ENCODE measurements at places on chromosomes 5 and 9.

GRCh38 chr9:84556556-84556955 is 113.0 kb upstream of the NTRK2 start:
- DNase-seq: no peak

DNA sequence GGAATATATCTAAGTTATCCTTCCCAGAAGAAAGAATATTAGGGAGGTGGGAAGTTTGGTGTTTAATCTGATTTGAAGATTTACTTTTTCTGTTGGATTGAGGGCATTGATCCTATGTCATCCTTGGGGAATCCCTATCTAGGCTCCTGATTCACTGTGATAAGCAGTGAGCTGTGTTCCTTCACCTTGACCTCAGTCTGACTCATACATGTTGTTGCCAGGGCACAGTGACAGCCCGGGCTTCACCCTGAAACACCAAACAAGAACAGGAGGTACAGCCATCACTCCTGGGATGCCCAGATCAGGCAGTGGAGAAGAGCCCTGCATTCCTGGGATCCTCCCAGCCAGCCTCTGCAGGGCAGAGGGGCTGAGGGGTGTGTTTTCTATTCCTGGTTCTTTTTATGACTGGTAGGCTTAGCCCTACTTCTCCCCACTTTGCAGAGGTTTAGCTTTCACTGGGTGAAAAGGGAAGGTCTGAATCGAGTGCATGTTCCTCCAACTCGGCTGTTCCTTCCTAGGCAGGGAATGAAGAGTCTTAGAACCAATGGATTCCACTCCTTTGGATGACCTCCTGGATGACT is 3.1 kb upstream of the FAM53C start:
- no peak for DNase-seq

- peak; percentile 36 for DNase-seq
Observed at GRCh38 chr5:57172466-57173318, 1.2 kb upstream of the GPBP1 start.

- DNase-seq: no peak
Observed at GRCh38 chr5:179959641-179960040, 51.9 kb upstream of the TBC1D9B start.

DNA sequence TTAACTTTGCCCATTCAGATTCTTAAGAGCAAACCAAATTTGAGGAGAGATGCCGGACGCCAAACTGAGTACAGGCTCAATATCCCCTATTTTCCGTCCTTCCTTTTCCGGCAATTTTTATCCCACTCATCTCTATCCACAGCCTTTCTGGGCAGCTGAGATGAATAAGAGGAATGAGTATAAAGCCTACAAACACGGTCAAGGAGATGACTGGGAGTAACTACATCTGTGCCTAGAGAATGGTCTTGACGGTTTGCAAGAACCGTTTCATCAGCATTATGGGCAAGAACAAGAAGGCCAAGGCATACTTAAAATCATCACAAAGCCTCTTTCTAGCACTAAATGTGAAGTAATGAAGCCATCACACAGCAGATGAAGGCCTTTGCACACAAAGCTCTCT is 227.3 kb downstream of the DCP2 start:
- DNase-seq: no peak

GRCh38 chr5:77568082-77568481 is 70.4 kb downstream of the OTP start:
- DNase-seq: no peak

DNA sequence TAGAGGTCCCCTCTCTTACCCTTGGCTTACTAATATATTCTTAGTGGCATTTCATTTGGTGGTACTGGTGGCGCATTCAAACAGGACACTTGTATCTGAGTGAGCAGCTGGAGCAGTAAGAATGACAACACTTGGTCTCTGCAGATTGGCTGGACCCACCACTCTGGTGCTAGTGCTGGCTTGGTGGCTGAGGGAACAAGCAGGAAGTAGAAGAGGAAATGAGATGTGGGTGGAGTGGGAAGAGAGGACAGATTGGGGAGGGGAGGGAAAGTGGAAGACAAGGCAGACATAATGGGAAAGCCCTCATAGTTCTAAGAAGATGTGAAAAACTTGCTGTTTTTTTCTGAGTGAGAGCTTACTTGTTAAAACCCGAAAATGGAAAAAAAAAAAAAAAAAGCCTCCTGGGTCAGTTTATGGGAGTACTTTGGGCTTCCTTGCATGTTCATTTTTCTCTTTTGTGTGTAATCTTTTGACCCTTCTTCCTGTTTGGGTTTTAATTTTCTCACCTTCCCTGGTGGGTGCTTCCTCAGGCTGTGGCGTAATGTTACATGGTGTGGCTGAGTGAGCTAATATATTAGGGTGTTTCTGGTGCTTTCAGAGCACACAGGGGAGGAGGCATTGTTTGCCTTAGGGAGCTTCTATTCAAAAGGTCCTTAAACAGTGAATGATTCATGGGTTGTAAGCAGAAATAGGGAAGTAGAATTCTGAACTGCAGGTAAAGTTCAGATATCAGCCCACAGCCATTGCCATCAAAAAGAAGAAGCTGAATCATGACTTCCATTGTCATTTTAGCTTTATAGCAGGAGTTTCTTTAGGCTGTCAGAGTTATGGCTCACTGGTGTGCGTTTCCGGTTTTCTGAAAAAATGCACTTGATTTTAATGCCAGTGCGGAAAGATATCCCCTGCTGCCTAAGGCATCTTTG is 52.3 kb downstream of the TLE4 start:
- no peak for DNase-seq

GRCh38 chr9:77710965-77711648 is 63.0 kb upstream of the GNA14 start:
- no peak for DNase-seq

DNA sequence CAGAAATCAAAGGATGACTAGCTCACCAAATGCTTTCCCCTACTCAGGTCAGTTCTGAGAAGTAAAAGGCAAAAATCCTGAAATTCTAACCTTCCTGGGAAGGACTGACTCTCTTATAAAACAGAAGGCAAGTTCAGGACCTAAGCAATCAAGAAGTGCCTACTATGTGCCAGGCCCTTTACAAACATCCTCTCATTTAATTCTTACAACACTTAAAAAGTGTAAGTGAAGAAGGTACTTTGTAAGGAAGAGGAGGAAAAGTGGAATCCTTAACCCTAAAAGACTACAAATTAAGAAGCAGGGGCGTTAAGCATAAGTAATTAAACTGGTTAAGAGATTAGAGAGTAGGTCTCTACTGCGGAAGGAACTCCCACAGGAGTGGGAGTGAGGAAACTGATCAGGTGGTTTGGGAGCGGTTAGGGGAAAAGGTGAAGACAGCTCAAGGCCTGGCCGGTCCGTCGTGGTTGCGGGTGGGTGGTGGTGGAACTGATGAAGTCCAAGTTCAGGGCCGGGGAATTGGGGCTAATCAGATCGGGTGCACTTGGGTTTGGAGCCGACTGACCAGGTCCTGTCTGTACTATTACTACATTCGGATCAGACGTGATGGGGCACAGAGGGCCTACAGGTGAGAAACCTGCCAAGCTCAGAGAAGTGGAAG is 839 bp downstream of the MED27 start:
- no peak for DNase-seq

DNA sequence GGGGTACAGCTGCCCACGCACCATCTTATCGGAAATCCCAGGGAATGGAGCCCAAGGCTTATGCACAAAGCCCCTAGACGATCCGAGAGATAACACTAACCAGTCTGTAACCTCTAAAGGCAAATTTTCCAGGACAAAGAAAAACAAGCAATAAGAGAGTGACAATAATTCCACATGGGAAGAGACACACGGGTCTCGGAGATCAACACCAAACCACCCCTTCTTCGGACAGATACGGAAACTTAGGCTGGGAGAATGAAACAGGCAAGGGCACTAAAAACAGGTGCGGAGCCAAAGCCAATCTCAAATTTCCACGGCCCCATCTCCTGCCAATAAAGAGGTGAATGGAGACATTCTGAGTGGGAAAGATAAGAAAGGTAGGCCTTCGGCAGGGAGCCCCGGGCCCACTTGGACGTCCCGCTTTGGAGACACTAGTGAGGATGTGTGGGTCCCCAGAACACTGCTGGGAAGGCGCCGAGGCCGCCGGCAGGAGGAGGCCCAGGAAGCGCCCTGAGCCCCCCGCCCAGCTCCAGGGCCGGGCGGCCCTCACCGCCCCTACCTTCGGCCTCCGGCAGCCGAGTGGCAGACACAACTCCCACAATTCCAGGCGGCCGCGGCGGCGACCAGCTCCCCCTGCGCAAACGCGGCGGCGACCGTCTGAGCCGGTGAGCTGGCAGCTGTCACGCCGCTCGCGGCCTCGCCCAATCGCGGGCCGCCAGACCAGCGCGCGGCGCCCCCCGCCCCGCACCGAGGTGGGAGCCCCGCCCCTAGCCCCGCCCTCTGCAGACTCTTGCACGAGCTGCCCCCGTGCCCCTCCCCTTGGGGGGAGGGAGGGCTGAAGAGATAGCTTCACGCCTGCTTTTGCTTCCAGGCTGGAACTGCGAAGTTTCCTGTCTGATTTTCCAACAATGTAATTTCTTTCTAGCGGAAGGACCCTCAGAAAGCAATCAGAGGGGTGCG is at the start of gene SIL1:
TSS of gene SIL1 (minus strand) at position 659 of the 960 bp plus-strand sequence. CDS start 70,525 bp downstream, outside the sequence.
- DNase-seq: peak; percentile 81

Measured in cortex of kidney (tissue), 1 donor.